Stimulated activated naive CD4-positive, alpha-beta T cell treated with Interleukin-2 at 50 U/mL for 16 hours (primary cell): ENCODE measurements at places on chromosomes 1 and 21.

DNA sequence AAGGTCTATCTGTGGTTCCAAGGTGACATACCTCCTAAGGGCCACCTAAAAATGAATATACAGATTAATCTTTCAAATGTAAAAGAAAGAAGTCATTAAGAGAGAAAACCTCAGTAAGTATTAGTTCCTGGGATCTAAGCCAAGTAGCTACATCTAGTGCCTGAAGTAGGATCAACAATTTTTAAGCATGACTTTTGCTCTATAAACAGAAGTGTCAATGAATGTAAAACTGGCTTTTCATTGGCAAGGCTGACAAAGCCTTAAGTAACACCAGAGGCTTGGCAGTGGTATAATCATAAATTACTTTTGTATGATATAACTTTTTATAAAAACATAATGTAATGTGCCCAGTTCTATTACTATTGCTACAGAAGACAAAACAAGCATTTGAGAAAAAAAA is 12.2 kb upstream of the ACADM start:
- DNase-seq: no peak

DNA sequence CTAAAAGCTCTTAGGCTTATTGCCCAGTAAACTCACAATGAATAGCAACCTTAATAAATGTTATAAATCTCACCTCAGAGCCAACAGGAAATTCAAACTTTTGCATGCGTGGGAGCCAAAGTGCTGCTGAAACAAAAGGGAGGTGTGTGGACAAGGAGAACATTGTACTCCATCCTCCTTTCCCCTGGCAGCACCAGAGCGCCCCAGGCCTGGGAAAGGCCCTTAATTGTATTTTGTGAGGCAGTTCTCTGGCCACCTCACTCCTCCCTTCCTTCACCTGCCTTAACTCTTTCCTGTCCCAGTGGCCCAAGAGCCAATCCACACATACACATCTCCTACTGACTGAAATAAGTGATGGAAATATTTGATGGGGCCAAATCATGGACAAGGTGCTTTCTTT is 648.5 kb downstream of the LMO4 start:
- no peak for DNase-seq

- no peak for DNase-seq
Measured at GRCh38 chr1:216500273-216500967, 77.2 kb upstream of the USH2A start.

- no peak for DNase-seq
Measured at GRCh38 chr21:42413093-42413492, 9.4 kb downstream of the UBASH3A start.

DNA sequence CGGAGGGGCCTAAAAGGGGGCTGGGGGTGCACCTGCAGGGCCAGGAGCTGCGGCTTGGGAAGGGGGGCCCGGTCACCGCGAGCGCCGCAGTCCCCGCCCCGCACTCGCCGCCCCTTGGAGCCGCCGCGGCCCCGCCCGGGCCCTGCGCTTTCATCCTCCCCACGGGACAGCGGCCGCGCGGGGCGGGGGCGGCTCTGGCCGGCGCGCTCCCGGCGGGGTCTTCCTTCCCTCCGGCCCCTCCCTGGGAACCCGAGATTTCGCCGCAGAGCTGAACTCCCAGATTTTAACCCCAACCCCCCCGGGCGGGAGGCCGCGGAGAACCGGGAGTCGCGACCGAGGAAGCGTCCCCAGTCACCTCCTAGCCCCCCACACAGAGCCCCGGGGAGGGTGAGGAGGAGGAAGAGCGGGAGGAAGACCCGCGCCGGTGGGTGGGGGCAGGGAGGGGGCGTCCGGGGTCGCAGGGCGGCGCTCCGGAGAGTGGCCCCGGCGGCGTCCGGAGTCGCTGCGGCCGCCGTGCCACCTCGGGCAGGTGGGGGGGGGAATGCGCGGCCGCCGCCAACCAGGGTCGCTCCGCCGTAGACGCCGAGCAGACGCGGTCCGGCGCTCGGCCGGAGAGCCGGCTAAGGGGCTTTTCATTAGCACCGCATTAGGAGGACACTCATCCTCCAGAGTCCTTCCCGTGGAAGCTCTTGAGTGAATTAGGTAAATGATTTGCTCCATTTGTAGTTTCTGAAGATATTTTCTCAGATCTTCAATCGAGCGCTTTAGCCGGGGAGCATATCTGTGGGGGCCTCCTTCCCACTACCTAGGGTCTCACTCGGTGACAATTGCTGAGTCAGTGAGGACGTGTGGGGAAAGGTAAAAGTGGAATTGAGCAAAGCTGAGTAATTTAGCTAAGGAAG is 31.6 kb upstream of the NFIA start:
- DNase-seq: no peak

- DNase-seq: no peak
Measured at GRCh38 chr1:245987577-245987976, 519.5 kb downstream of the SMYD3 start.

DNA sequence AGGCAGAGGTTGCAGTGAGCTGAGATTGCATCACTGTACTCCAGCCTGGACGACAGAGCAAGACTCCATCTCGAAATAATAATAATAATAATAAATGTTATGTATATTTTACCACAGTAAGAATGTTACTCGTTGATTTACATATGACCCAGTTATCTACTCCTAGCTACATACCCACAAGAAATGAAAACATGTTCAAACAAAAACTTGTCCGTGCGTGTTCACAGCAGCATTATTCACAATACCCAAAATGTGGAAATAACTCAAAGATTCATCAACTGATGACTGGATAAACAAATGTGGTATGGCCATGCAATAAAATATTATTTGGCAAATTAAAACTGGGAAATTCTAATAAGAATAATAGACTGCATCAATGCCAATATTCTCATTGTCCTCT is 31.7 kb upstream of the ENSA start:
- DNase-seq: no peak

GRCh38 chr1:173714441-173714758 is 381 bp upstream of the KLHL20 start:
- no peak for DNase-seq

DNA sequence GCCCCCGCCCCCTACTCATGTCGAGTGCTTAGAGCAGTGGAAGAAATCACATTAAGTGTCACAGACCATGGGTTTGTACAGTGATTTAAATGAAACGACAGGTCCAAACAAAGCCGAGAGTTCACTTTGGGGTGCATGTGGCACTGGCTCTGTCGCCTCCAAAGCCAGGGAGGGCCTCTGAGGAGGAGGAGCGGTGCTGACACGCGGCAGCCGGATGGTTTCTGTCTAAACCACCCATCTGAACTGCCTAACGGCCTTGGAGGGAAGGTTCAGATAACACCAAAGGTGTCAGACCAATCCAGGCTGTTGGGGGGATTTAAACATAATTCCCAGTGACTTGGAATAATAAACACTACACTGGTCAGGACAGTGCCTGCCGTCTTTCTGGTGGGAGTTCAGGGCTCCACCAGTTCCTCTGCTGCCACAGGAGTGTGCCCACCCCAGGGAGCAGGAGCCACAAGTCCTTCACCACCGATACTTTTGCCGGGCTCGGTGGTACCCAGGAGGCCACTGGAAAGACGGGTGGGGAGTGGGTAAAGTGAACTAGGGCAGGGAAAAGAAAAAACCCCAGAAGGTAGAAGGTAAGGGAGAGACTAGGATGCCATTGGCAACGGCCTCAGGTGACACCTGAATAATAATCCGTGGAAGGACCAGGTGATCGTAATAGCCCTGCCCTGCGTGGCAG is 78.2 kb downstream of the SLC66A1 start:
- DNase-seq: no peak

- no peak for DNase-seq
Measured at GRCh38 chr1:171233183-171233582, 15.1 kb upstream of the FMO1 start.

DNA sequence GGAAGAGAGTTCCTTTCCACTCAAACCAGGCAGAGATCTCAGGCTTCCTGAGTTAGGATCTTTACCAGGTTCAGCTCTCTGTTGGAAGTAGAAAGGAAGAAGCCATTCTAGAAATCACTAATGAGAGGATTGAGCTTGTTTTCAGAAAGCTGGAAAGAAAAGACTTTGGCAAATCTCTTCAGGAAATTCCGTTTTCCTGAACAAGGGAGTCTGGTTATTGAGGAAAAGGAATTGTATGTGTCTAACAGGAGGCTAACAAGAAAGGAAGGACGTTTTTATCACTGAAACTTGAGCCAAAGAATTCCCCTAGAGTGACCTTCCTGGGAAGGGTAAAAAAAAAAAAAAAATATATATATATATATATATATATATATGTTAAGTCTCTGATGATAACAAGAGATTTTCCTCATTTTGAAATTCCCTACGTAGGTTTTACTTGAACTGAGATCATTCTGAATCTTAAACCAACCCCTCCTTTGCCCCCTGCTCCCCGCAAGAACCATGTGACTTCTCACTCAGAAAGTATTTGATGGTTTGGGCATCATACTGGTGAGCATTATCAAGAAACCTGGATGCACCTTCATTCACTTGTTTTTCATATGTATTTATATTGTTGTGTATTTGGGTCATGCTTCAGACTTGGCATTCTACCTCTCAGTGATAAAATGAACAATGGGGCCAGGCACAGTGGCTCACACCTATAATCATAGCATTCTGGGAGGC is 98.4 kb upstream of the BMP8A start:
- DNase-seq: no peak

DNA sequence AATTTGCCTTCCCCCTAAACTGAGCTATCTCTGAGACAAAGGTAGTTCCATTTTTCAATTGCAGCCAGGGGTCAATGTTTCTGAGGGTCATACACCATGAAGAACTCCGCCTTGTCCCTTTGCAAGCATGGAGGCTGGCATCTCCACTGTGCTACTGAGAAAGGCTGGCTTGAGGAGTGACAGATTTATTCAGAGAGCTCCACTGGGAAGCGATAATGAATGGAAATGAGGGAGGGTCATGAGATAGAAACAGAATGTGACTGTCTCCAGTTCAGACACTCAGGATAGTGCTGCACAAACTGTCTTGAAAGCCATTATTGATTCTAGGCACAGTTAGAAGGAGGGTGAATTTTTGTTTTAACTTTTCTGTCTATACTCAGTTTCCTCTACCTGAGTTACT is 197.5 kb downstream of the ZNF326 start:
- DNase-seq: no peak

- no peak for DNase-seq
Measured at GRCh38 chr1:231679109-231679508, 52.5 kb downstream of the DISC1 start.

DNA sequence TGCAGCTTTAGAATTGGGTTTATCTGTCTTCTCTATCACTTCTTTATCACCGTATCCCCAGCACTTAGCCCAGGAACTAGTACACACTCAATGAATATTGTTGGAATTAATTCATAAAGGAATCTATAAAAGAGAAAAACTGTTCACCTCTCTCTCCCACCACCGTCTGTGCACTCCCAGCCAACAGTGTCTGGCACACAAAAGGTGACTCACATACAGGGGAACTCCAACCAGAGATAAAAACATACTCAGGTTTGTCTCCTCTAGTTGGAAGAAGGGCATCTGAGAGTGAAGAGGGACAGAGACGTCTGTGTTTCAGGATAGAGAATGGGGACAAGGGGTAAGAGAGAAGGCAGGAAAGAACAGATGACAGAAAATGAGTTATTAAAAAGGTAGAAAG is 10.0 kb downstream of the ITLN1 start:
- DNase-seq: no peak

GRCh38 chr1:187477103-187477502 is 648.4 kb downstream of the PLA2G4A start:
- no peak for DNase-seq

GRCh38 chr1:235843461-235843961 is 23.2 kb downstream of the LYST start:
- no peak for DNase-seq

DNA sequence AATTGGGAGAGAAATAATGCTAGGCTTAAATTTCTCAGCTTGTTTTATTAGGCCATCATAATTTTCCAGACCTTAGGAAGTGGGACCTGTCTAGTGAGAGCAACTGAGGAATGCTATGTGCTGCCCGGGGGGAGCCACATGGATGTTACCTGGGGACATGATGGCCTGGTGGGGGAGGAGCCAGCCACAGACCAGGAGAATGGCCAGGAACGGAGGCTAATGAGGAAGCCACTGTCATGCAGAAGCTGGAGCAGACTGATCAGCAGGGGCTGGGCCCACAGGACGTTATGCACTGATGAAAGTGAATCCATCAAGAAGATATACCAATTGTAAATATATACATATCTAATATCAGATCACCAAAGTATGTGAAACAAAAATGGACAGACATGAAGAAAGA is 4.6 kb upstream of the KRTAP10-1 start:
- no peak for DNase-seq

DNA sequence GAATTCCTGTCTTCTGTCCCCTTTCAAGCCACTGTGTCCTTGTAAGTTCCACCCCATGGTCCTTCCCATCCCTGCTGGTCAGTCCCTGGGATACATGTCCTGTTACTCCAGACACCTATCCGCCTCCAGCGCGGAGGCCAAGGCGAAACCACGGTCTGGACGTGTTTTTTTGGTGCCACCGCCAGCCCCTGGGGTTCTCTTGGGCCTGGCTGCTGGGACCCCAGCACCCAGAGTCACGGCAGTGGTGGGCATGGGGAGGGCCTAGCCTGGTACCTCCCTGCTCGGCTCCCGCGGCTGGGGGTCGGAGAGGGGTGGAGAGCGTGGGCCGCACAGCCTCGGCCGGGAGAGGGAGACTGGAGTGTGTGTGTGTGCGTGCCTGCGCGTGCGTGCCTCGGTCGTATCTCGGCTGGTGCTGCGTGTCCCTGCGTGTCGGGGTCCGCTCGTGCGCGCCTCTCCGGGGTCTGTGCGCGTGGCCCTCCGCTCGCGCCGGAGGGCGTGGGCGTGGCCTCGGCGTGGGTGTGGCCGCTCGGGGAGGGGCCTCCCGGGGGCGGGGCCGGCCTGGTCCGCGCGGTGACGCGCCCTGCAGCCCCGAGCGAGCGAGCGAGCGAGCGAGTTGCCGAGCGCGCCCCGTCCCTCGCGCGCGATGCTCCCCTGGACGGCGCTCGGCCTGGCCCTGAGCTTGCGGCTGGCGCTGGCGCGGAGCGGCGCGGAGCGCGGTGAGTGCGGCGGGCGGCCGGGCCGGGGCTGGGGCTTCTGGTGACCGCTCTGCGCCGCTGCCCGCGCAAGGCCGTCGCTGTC is at the start of gene VWA1:
VWA1 (plus strand) TSS at position 585 of the 798 bp plus-strand sequence; CDS start at position 644, 59 bp downstream.
- DNase-seq: peak; percentile 42

- DNase-seq: no peak
Measured at GRCh38 chr21:38341546-38342012, 84.8 kb downstream of the KCNJ15 start.

DNA sequence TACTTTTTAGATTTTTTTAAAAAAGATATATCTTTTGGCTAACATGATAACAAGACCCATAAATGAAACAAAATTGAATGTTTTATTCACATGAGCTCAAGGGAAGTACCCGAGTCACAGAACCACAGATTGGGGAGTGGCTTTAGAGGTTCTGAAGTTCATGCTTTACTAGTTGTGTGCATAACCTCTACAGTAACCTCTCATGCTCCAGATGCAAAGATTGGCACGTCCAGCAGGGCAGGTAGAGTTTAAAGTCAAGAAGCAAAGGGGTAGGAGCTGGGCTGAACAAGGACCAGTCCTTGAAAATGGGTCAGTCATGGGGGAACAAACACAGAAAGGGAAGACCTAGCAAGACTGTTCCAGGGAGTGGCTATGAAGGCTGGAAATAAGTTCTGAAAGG is 109.6 kb downstream of the RNF220 start:
- DNase-seq: no peak
